ENCODE measurements at places on chromosomes 6 and 20. TPM values are rescaled to one million over a fixed set of nuclear protein-coding genes. Genes with fewer than 3 reads are reported as not detected.

Gene PRDM13
- polyA plus RNA-seq: not detected

Gene SAMD3
- polyA plus RNA-seq: 0.58 TPM

GRCh38 chr6:170436209-170436809 is 116.8 kb downstream of the PSMB1 start:
- DNase-seq: no peak

- no peak for DNase-seq
Measured at GRCh38 chr6:111792241-111792640, 81.0 kb downstream of the FYN start.

DNA sequence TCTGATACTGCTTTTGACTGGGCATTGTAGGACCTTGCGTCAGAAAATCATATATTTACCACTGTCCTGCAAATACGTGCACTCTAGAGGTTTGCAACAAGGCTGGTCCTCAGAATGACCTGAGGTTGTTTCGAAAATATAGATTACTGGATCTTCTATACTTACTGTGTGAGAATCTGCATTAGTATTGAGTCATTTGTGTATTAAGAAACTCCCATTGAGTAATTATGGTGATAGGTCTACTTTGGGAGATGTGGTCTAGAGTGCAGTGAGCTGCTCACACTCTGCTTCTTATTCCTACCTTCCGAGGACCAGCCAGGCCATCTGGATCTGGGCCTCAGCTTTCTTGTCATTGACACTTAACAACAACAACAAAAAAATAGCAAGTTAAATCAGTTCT is 9.6 kb downstream of the KLHL32 start:
- no peak for DNase-seq

- DNase-seq: no peak
Measured at GRCh38 chr6:39403304-39403703, 80.8 kb upstream of the KCNK16 start.
